ENCODE measurements at places on chromosomes 16 and 17.

DNA sequence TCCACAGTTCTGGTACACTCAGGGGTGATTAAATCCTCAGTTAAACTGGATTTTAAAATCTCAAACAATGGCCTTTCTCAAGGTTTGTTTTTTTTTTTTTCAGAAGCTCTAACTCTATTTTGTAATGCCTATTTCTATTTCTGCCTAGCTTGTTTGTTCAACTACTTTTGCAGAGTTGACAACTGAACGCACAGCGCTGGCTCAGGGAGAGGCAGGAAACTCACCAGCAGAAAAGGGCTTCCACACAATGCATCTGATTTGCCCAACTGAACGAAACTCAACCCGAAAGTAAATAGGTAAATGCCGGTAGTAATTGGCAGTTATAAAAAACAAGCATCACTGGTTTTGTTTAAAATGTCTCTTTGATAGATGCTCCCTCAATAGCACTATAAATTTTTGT, 52.7 kb upstream of the CNEP1R1 start:
- DNase-seq = no peak

DNA sequence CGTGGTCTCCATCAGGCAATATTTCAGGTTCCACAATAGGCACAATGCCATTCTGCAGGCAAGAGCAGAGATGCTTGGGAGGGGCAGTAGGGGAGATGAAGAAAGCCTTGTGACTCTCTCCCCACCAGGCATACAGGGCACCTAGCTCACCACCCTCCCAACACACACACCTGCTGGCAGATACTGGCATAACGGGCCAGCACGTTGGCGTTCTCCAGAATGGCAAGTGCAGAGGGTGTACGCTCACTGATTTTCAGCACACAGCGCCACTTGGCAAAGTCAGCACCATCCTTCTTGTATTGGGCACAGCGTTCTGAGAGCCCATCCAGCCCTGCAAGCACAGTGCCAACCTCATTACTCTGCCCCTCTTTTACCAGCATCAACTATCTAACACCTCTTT, 2.2 kb downstream of the ALDOC start:
- no peak for DNase-seq

DNA sequence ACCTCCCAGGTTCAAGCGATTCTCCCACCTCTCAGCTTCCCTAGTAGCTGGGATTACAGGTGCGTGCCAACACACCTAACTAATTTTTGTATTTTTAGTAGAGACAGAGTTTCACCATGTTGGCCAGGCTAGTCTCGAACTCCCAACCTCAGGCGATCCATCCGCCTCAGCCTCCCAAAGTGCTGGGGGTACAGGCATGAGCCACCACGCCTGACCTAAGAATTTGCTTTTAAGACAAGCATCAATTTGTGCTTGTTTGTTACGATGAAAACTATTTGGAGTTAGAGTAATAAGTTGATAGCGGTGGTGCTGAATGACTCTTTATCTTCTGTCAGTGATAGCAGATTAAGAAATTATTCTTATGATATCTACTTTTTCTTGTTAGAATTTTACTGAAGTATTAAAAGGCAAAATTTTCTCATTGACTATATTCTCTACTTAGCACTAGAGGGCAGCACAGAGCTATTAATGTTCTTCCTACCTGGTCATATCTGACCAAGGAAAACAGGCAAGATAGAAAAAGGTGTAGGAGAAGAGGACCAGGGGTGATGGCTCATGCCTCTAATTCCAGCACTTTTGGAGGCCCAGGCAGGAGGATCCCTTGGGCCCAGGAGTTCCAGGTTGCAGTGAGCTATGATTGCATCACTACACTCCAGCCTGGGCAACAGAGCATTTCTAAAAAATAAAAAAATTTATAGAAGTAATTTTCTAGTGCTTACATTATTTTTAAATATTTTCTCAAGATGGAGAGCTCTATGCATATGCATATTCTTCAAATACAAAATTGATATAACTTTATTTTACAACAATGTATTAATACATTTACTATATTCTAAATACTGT, 24.5 kb downstream of the STXBP4 start:
- DNase-seq = peak; percentile 23

- DNase-seq = no peak
These were observed 13.5 kb upstream of the PRKAR1A start for GRCh38 chr17:68498479-68499326.

GRCh38 chr17:16976725-16977550, 5.0 kb upstream of the TNFRSF13B start:
- DNase-seq = no peak

- no peak for DNase-seq
These were observed 54.3 kb upstream of the MED13 start for GRCh38 chr17:62119373-62119772.

DNA sequence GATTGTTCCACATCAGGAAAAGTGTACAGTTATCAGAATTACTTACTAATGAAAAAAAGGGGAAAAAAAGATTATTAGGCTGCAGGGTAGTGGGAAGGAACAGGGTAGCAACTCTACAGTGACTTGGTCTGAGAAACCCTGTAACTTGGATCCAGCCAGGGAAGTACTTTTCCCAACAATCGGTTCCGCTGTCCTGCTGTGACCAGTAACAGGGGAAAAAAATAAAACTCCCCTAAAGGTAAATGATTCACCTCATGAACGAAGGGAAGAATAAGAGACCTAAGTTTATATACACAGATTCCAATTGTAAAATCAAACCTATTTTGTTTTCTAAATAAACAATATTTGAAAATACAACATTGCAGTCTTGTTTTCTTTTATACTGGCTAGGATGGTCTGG, 189.9 kb downstream of the WWOX start:
- DNase-seq = no peak
